DND-41 (cell line): ENCODE measurements at places on chromosomes 6 and 20.

DNA sequence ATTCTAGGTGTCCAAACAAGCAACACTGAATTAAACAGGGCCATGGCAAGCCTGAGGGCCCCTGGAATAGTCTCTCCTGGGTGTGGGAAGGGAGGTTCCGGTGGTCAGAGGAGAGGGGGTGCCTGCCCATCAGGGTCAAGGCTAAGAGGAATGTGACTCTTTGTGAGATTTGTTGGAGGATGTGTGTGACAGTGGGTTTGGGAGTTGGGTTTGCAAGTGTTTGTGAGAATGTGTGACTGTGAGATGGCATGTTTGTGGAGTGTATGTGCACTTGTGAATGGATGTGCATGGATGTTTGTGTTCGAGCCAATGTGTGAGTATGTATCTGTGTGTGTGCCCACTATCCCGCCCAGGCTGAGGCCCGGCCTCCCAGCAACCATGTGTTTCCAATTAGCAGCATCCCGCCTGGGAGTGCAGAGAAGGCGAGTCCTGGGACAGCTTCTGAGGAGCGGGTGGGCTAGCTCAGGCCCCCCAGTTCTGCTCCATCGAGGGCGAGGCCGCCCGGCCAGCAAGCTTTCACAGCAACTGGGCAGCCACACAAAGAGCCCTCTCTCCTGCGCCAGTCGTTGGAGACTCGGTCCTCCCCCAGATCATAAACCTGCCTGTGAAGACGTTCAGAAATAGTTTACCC lies 12.6 kb downstream of the FOXC1 start:
- no peak overlapping the region for H3K27ac ChIP-seq
- H3K27me3 ChIP-seq = no peaks in the 10 kb centered on the region
- DNase-seq = no peak
- H3K4me3 ChIP-seq = no peak overlapping the region
- H3K4me1 ChIP-seq = no peaks in the 10 kb centered on the region
- H3K36me3 ChIP-seq = no peaks in the 10 kb centered on the region

DNA sequence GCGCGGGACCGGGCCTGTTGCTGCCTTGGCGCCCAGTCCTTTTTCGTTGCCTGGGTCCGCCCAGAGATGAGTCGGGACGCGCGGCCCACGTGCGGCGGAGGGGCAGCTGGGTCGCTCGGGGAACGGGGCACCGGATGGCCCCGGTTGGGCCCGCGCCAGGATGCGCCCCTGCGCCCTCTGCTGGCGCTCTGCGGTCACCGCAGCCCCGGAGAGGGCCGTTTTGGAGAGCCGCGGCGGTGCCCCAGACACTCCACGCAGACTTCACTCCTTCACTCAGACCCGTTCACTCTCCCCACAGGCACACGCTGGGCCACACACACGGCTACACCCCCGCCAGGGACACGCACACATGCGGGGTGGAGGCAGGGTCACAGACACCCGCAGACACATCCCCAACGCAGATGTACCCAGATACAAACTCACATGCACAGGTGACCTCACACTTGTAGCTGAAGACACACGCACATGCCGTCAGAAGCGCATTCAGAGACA lies 38.8 kb downstream of the SRC start:
- no peaks in the 10 kb centered on the region for H3K4me1 ChIP-seq
- peak; percentile 69 for DNase-seq
- no peak overlapping the region for H3K4me3 ChIP-seq
- H3K36me3 ChIP-seq = peaks cover 12% of the 10 kb centered on the region
- no peaks in the 10 kb centered on the region for H3K27me3 ChIP-seq

GRCh38 chr6:111761783-111762312 lies 111.4 kb downstream of the FYN start:
- no peak for DNase-seq
- H3K4me1 ChIP-seq = peaks cover 45% of the 10 kb centered on the region

DNA sequence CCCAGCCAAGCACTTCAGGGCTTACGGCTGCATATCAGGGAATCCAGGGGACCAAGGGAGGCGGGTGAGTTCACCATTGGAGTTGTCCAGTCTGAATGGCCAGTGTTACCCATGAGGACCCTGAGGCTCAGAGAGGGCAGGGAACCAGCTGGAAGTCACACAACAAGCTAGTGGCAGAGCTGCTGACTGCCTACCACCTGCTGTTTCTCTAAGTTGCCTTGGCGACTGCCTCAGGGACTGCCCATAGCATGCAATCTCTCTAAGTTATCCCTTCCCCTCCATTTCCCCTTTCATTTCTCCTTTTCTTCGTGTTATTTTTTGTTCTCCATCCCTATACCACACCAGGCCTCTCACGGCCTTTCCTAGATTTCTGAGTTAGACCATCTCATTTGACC lies 71.8 kb upstream of the SIRPA start:
- H3K36me3 ChIP-seq = no peaks in the 10 kb centered on the region
- H3K27ac ChIP-seq = no peak overlapping the region
- H3K4me3 ChIP-seq = no peak overlapping the region
- no peak for DNase-seq

DNA sequence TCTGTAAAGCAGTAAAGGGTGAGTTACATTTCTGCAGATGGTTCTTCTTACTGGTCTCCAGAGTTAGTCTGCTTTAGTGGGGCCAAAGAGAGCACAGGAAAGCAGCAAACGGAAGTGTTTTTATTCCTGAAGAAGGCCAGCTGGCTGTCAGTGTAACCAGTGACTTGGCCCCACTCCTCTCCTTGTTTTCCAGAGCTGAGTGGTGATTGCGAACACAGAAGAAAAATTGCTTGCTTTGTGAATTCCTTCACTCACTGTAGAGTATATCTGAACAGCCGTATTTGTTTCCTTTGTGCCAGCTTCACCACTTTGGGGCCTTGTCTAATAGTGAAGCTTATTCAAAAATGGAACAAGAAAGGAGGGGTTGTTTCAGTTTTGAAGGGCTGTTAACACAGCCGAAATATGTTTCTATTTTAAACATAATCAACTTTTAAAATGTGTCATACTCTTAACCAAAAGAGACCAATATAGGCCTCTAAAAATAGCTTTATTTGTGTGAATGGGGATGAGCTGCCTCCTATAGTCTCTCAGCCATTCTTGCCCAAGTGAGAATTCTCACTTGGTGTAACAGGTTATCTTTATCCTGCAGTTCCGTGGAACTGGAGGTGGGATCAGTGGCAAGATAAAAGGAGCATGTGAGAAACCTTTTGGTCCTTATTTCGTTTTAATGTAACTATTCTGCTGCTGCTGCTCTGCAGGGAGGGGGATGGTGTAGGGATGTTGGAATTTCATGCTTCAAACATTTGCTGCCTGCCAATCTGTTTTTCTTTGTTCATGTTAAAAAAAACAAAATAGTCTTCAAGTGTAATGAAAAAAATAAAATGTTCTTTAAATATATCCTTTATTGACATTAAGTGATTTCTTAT lies 37.8 kb downstream of the ZC2HC1B start:
- no peak overlapping the region for H3K4me3 ChIP-seq
- no peaks in the 10 kb centered on the region for H3K27me3 ChIP-seq
- H3K27ac ChIP-seq = no peak overlapping the region
- no peaks in the 10 kb centered on the region for H3K36me3 ChIP-seq
- no peaks in the 10 kb centered on the region for H3K4me1 ChIP-seq

DNA sequence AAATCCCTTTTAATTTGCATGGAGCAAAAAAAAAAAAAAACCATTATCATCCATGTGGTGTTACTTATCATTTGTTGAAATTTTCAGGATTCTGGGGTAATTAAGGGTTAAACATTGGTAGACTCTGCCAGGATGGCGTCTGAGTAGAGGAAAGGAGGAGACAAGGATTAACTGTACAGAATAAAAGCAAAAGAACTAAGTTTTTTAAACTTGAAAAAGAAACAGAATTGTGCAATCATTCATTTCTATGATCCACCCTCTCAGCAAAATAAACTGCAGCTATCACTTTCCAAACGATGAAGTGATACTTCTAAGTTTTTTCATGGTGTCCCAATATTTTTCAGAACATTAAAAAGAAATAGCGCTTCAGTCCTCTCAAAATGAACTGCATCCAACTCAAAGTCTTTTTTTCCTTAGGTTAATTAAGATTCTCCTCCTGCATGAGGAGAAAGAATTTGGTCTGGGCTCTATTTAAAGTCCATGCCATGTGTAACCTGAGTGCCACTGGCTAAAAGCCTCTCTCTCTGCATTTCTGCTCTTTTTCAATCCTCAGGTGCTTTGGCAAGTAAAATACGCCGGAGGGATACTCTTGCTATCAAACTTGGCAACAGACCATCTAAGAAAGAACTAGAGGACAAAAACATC lies 69.5 kb upstream of the LTV1 start:
- H3K4me3 ChIP-seq = no peak overlapping the region
- peaks cover 7% of the 10 kb centered on the region for H3K27me3 ChIP-seq
- no peaks in the 10 kb centered on the region for H3K36me3 ChIP-seq
- no peak overlapping the region for H3K27ac ChIP-seq
- DNase-seq = no peak

- no peaks in the 10 kb centered on the region for H3K36me3 ChIP-seq
- no peak overlapping the region for H3K27ac ChIP-seq
- no peak for DNase-seq
- peaks cover 4% of the 10 kb centered on the region for H3K27me3 ChIP-seq
- no peak overlapping the region for H3K4me3 ChIP-seq
Observed at GRCh38 chr20:10077081-10077471, 42.3 kb downstream of the ANKEF1 start.
